ENCODE measurements at places on chromosomes 13 and 19. TPM values are rescaled to one million over a fixed set of nuclear protein-coding genes. Genes with fewer than 3 reads are reported as not detected.
A peak's percentile ranks its signal among the peaks of the same experiment; 100 is the strongest.

Gene DKKL1
- polyA plus RNA-seq, result 6.4 TPM

Gene PLK5
- polyA plus RNA-seq, result 0.11 TPM

Gene UBE2M
- polyA plus RNA-seq, result 107 TPM

Gene ZNF525
- polyA plus RNA-seq, result 15.4 TPM

Gene PSG1
- not detected for polyA plus RNA-seq

Gene SMIM17
- 1.8 TPM for polyA plus RNA-seq

Gene NFILZ
- polyA plus RNA-seq, result not detected

Gene NLRP9
- not detected for polyA plus RNA-seq

Gene SLC7A9
- polyA plus RNA-seq, result 16.0 TPM

Gene RUBCNL
- polyA plus RNA-seq, result 2.0 TPM

Gene SIGLEC11
- 5.0 TPM for polyA plus RNA-seq

Gene S1PR4
- 0.34 TPM for polyA plus RNA-seq

Gene PDX1
- not detected for polyA plus RNA-seq

- DNase-seq, result no peak
These were observed 147.8 kb downstream of the SUCLA2 start for GRCh38 chr13:47853236-47853635.

GRCh38 chr13:48132961-48133360, 38.1 kb upstream of the MED4 start:
- no peak for DNase-seq

GRCh38 chr19:48147597-48148175, 22.5 kb downstream of the LIG1 start:
- DNase-seq, result no peak

DNA sequence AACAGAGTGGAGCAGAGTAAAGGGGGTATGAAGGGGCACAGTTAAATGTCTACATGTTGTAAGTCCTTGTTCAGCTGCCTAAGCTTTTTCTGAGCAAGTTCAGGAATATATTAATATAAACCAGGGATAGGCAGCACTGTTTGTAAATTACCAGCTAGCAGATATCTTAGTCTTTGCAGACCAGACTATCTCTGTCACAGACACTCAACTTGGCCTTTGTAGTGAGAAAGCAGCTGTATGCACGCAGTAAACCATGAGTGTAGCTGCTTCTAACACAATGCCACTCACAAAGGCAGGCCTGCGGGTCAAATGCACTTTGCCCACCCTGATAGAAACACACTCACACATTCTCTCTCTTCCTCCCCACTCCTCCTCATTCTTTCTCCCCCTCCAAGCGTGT, 1016.9 kb downstream of the UQCRFS1 start:
- no peak for DNase-seq

- DNase-seq, result no peak
These were observed 170.0 kb downstream of the KDM4B start for GRCh38 chr19:5138606-5139582.

- peak; percentile 16 for DNase-seq
These were observed 52.9 kb downstream of the OR10H4 start for GRCh38 chr19:16001481-16002312.

- DNase-seq, result no peak
These were observed 15.4 kb upstream of the ESD start for GRCh38 chr13:46812301-46812797.

DNA sequence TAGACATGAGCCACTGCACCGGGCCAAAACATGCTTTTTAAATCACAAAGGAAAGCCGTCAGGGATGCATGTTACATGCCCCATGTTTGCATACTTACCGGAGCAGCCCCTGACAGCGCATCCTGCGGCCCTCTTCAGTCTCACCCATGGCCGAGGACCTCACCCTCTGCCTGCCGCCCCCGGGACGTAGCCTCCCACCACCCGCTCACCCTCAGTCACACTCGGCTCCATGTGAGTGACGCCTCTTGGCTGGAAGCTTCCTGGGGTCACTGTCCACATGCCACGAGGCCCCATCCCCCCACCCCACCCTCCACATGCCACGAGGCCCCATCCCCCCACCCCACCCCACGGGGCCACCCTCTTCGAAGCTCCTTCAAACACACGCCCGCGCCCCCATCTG, 46.1 kb upstream of the SPACA7 start:
- DNase-seq, result no peak

DNA sequence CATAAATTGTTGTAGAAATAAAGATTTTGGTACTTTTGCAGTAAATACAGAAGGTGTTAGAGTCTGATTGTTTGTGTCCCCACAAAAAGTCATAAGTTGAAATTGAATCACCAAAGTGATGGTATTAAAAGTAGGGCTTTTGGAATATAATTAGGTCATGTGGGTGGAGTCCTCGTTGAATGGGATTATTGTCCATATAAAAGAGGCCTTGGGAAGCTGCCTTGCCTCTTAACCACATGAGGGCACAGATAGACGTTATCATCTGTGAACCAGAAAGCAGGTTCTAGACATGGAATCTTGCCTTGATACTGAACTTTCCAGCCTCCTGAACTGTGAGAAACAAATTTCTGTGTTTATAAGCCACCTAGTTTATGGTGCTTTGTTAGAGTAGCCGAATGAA, 186.8 kb downstream of the PRR20E start:
- no peak for DNase-seq

GRCh38 chr19:6737284-6737872, at the start of gene GPR108:
TSS of gene GPR108 (minus strand) at chr19:6737580. CDS start at chr19:6737576, 4 bp downstream.
- DNase-seq, result peak; percentile 100

GRCh38 chr19:7288977-7289376, 5.2 kb downstream of the INSR start:
- DNase-seq, result no peak

- DNase-seq, result no peak
These were observed 64.8 kb upstream of the KLHL1 start for GRCh38 chr13:70172946-70173597.

- DNase-seq, result no peak
These were observed 212.1 kb upstream of the MIR17HG start for GRCh38 chr13:91135376-91135775.

DNA sequence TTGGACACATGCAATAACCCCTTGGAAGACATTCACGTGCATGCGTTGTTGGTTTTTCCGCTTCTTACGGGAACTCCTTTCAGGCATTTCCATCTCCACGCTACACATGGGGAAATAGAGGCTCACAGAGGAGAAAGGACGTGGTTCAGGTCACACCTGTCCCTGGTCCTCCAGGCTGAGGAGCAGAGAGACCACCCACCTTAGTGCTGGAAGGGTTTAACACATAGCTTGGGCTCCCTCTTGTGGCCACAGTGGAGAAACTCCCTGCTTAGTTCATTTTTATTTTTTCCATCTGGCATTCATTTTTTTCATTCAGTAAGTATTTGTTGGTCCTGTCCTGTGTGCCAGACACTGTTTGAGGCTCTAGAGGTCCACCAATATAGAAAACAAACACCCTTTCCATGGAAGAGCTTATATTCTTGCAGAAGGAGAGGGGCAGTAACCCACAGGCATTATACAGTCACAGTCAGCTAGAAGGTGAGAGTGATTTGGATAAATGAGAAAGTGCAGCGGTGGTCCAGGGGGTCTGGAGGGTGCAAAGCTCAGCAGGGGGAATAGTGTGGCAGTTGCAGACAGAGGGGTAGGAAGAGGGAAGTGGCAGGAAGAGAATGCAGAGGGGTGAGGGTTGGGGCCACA, 24.2 kb upstream of the TTYH1 start:
- peak; percentile 63 for DNase-seq

DNA sequence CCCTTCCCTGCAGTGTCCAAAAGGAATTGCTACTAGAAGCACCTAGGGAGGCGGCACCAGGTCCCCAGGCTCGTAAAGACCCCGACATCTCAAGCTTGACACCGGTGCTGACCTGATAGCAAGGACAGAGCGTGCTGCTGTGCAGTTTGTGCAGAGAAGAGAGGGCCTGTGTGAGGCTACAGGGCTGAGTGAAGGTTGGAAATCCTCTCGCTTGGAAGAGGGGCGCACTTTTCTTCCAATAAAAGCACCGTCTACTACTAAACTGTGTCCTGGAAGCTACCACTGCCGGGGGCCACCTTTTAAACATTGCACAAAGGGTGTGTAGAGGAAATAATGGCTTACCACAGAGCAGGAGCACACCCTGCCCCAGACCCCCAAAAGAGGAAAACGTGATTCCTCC, 11.0 kb downstream of the TMEM272 start:
- no peak for DNase-seq

DNA sequence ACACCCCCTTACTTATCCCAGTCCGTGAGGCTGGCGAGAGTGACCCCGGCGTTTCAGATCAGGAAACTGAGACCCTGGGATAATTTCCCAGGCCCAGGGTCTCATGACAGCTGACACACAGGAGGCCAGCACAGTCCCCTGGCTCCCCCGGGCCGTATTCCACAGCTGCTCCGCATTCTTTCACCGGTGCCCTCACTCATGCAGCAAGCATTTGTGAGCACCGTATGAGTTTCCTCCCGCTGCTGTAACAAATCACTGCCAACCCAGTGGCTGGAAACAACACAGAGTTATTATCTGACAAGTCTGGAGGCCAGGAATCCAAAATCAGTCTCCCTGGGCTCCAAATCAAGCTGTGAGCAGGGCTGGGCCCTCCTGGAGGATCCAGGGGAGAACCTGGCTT, 21.3 kb downstream of the GADD45B start:
- DNase-seq, result no peak

DNA sequence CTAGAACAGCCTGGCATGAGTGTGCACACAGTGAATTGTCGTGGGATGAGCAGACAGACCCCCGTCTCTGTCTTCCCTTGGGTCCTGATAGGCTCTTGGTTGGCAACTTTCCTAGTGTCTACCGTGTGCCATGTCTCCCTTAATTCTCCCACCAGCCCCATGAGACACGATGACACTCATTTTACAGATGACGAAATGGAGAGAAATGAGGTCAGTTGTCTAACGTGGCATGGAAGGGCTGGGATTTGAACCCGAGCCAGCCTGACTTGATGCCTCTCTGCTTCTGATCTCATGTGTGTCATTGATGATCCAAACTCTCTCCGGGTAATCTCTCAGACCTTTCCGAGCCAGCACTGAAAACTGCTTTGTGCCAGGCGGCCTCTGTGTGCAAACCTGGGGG, 8.4 kb upstream of the KLK14 start:
- no peak for DNase-seq

DNA sequence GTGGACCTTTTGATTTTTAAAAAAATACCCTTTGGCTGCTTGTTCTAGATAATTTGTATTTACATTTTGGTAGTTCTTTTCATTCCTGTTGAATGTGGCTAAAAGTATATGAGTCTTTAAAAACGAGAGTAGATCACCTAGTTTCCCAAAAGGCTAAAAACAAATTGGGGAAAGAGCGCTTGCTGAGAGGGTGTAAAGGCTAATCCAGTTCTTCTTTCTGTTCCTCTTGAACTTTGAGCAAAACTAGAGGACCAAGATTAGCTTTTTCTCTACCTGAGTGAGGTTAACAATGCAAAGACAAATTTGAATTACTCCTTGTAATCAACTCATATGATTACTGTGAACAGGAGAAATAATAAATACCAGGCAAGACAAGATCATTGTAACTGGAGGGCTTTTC, 2513.2 kb downstream of the PCDH9 start:
- no peak for DNase-seq

GRCh38 chr19:41890936-41891335, 8.0 kb downstream of the ARHGEF1 start:
- no peak for DNase-seq

GRCh38 chr19:6109947-6110346, 353 bp downstream of the RFX2 start:
- DNase-seq, result no peak

DNA sequence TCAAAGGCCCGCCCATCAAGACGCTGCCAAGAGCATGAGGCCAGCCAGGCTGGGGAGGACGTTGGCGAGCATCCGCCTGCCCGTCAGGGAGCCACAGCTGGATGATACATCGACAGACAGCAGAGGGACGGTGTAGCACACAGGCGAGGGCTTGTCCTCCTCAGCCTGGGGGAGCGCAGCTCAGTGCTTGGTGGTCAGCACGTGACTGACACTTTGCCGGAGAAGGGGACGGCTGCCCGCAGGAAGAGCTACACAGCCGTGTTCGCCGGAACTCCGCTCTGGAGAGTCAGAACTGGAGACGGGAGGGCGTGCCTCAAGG, 34.1 kb downstream of the CSNK1G2 start:
- DNase-seq, result no peak

GRCh38 chr13:19596960-19597361, 35.6 kb upstream of the TPTE2 start:
- DNase-seq, result no peak

- no peak for DNase-seq
These were observed 621.1 kb upstream of the KLHL1 start for GRCh38 chr13:70729369-70729768.

DNA sequence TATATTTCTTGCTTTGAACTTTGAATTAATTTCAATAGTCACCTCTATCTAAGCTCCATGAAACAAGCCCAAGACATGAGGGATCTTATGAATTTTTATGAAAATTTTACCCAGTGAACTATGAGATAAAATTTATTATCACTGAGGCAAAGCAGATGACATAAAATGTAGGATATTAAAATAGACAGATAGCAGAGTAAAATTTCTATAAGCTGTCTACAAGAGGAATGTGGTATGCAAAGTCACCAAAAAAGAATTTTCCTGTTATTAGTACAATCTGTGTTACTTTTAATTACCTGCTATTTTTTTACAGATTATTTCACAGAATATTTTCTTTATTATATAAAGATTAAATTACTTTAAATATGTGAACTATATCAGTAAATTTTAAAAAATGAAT, 2312.6 kb downstream of the PCDH9 start:
- DNase-seq, result no peak

- DNase-seq, result no peak
These were observed 6.8 kb downstream of the BICRA start for GRCh38 chr19:47615714-47616113.

- no peak for DNase-seq
These were observed 61.3 kb downstream of the IPO5 start for GRCh38 chr13:98014766-98015165.

DNA sequence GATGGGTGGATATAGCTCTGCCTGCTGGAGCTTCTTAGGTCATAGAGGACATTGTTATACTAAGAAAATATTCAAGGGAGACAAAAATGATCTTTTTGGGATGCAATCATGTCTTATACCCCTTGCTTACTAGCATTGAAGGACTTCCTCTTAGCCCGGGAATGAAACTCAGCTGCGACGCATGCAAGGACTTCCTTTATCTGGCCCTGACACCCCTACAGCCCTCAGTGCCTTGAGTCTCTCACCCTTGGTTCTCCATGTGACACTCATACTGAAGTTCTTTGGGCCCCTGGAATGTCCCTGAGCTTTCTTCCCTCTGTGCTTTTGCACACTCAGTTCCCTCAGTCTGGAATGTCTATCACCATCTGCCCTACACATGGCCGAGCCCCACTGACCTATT, 72.5 kb upstream of the MTIF3 start:
- no peak for DNase-seq

Data from renal cortex interstitium (tissue), 15 donors.